ENCODE measurements at places on chromosomes 5 and 9. TPM values are rescaled to one million over a fixed set of nuclear protein-coding genes. Genes with fewer than 3 reads are reported as not detected.
A peak's percentile ranks its signal among the peaks of the same experiment; 100 is the strongest.

FOXD1 gene
- total RNA-seq: 0.22 TPM

CDH9 gene
- not detected for total RNA-seq

OR13C2 gene
- total RNA-seq: not detected

SLIT3 gene
- total RNA-seq: 0.72 TPM

GABRA1 gene
- not detected for total RNA-seq

GRCh38 chr5:175521313-175521833 lies 43.0 kb downstream of the SFXN1 start:
- peak; percentile 5 for DNase-seq
- H3K4me3 ChIP-seq: peak overlapping the region; percentile 8

- no peak overlapping the region for H3K27ac ChIP-seq
- H3K36me3 ChIP-seq: no peaks in the 10 kb centered on the region
- no peaks in the 10 kb centered on the region for H3K27me3 ChIP-seq
- H3K4me3 ChIP-seq: no peak overlapping the region
Measured at GRCh38 chr5:61275841-61276240, 56.2 kb upstream of the ZSWIM6 start.

DNA sequence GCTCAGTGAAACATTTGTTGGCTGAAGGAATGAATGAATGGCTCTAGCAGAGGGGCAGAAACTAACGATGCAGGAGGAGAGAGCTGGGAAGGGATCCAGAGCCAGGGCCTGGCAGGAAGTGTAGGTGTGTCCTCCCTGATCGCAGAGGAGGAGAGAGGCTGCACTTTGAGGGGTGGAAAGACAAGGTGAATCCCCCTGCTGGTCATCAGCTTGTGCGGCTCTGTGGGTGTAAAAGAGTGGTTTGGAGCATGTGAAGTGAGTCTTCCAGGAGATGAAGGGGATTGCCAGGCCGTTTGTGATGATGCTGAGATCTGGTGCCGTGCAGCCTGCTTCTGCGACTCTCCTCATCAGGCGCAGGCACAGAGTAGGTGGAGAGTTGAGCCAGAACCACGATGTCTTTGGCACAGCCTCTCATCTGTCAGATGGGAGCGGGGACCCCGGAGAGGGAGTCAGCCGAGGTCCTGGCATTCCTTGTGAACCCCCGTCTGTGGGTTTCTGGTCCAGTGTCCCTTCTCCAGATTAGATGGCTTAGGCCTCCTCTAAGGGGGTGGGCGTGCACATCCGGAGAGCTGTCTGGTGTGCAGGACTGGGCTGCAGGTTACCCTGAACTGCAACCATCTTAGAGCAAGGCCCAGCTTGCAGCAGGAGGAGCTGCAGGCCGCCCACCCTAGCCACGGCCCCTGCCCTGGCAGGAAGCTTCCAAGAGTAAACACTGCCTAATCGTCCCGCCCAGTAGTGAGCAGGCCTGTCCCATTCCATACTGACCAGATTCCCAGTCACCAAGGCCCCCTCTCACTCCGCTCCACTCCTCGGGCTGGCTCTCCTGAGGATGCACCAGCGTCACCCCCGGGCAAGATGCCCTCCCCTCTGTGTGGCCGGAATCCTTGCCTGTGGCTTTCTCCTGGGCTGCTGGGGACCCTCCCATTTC lies at the start of gene ADAMTS13:
Gene ADAMTS13 (plus strand): TSS at position 753 of the 928 bp plus-strand sequence. CDS start 77 bp downstream, at position 830.
- no peaks in the 10 kb centered on the region for H3K36me3 ChIP-seq
- no peak within 1 kb of the TSS for H3K4me3 ChIP-seq
- no peak within 1 kb of the TSS for H3K27ac ChIP-seq
- peaks cover 4% of the 10 kb centered on the region for H3K4me1 ChIP-seq
- DNase-seq: no peak
- peaks cover 5% of the 10 kb centered on the region for H3K27me3 ChIP-seq

- no peak overlapping the region for H3K27ac ChIP-seq
- no peaks in the 10 kb centered on the region for H3K36me3 ChIP-seq
- no peak for DNase-seq
- no peaks in the 10 kb centered on the region for H3K4me1 ChIP-seq
- no peak overlapping the region for H3K4me3 ChIP-seq
Measured at GRCh38 chr5:76807296-76807695, 11.5 kb upstream of the F2RL1 start.

DNA sequence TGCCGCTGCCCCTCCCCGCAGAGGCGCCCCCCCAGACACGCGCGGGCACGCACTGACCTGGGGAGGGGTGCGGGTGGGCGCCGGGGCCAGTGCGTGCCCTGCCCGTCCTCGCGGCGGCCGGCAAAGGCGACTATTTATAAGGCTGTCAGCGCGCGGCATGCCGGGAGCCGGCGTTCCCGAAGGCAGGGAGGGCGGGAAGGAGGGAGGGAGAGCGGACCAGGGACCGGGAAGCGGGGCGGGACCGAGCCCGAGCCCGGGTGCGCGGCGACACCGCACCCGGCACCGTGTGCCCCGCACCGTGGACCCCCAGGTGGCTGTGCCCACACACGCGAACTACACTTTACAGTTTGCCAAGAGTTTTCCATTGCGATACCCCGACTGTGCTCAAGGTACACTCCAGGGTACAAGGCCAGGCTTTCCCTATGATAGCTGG lies at the start of gene AK1:
Gene AK1 (minus strand): TSS at position 110 of the 433 bp plus-strand sequence. CDS start 3,058 bp downstream, outside the sequence.
- DNase-seq: no peak
- no peak within 1 kb of the TSS for H3K27ac ChIP-seq
- H3K4me1 ChIP-seq: peaks cover 5% of the 10 kb centered on the region

GRCh38 chr5:166073901-166074581 lies 2217.4 kb upstream of the WWC1 start:
- no peaks in the 10 kb centered on the region for H3K36me3 ChIP-seq
- no peaks in the 10 kb centered on the region for H3K27me3 ChIP-seq
- H3K4me3 ChIP-seq: no peak overlapping the region
- H3K27ac ChIP-seq: no peak overlapping the region

DNA sequence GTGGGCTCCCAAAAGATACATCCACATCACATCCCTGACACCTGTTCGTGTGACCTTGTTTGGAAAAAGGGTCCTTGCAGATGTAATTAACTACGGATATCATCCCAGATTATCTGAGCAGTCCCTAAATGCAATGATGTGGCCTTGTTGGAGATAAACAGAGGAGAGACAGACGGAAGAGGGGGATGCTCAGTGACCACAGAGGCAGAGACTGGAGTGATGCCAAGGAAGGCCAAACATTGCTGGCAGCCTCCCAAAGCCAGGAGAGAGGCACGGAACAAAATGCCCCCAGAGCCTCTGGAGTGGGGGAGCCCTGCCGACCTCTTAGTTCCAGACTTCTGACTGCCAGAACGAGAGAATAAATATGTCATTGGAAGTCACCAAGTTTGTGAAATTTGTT lies 15.0 kb upstream of the VAV2 start:
- no peak for DNase-seq
- no peaks in the 10 kb centered on the region for H3K4me1 ChIP-seq
- no peaks in the 10 kb centered on the region for H3K27me3 ChIP-seq
- no peak overlapping the region for H3K27ac ChIP-seq

- H3K27ac ChIP-seq: no peak overlapping the region
- H3K4me1 ChIP-seq: no peaks in the 10 kb centered on the region
- DNase-seq: no peak
- H3K4me3 ChIP-seq: no peak overlapping the region
- H3K27me3 ChIP-seq: no peaks in the 10 kb centered on the region
Measured at GRCh38 chr5:147180751-147181150, 54.1 kb upstream of the STK32A start.

- H3K4me1 ChIP-seq: no peaks in the 10 kb centered on the region
- DNase-seq: no peak
- no peak overlapping the region for H3K27ac ChIP-seq
- H3K4me3 ChIP-seq: no peak overlapping the region
- no peaks in the 10 kb centered on the region for H3K27me3 ChIP-seq
Measured at GRCh38 chr5:83654427-83654994, 66.1 kb downstream of the HAPLN1 start.

GRCh38 chr9:82791692-82792091 lies 271.2 kb downstream of the RASEF start:
- no peak for DNase-seq
- no peak overlapping the region for H3K4me3 ChIP-seq
- H3K27me3 ChIP-seq: no peaks in the 10 kb centered on the region
- no peaks in the 10 kb centered on the region for H3K4me1 ChIP-seq

GRCh38 chr5:173792781-173793547 lies 95.2 kb upstream of the CPEB4 start:
- H3K4me1 ChIP-seq: no peaks in the 10 kb centered on the region
- H3K36me3 ChIP-seq: no peaks in the 10 kb centered on the region
- DNase-seq: no peak
- H3K4me3 ChIP-seq: no peak overlapping the region
- H3K27me3 ChIP-seq: no peaks in the 10 kb centered on the region

- H3K27me3 ChIP-seq: no peaks in the 10 kb centered on the region
- no peaks in the 10 kb centered on the region for H3K36me3 ChIP-seq
- H3K4me3 ChIP-seq: no peak overlapping the region
- H3K27ac ChIP-seq: no peak overlapping the region
- no peaks in the 10 kb centered on the region for H3K4me1 ChIP-seq
- DNase-seq: no peak
Measured at GRCh38 chr9:36637491-36638270, 65.0 kb downstream of the MELK start.

DNA sequence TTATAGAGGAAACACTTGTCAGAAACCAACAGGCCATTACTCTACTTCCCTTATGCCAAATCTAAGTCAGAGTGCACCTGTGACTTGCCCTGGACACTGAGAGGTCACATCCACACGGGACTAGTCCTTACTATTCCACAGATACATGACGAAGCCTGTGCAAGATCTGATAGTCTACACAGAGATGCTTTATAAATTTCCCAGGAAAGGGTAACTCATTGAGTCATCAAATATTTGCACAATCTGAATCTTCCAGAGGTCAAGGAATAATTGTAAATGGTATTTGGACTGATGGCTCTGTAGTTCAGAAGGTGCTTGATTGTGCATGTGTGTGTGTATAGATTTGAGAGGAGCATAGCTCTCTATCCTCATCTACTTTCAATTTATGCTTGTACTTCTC lies 55.2 kb upstream of the JAK2 start:
- H3K4me1 ChIP-seq: no peaks in the 10 kb centered on the region
- H3K4me3 ChIP-seq: no peak overlapping the region
- no peak overlapping the region for H3K27ac ChIP-seq
- H3K27me3 ChIP-seq: no peaks in the 10 kb centered on the region
- no peak for DNase-seq

GRCh38 chr5:80152778-80153177 lies 103.1 kb downstream of the SERINC5 start:
- peaks cover 51% of the 10 kb centered on the region for H3K4me1 ChIP-seq
- DNase-seq: no peak
- H3K27ac ChIP-seq: no peak overlapping the region
- no peak overlapping the region for H3K4me3 ChIP-seq
- peaks cover 16% of the 10 kb centered on the region for H3K36me3 ChIP-seq
- no peaks in the 10 kb centered on the region for H3K27me3 ChIP-seq
